Pulmonary artery endothelial cell (primary cell): ENCODE measurements at places on chromosomes 16 and 17.
A peak's percentile ranks its signal among the peaks of the same experiment; 100 is the strongest.

- DNase-seq: no peak
Observed at GRCh38 chr17:80631142-80632045, 86.8 kb downstream of the RPTOR start.

- DNase-seq: no peak
Observed at GRCh38 chr17:82528484-82529265, 9.1 kb downstream of the FOXK2 start.

DNA sequence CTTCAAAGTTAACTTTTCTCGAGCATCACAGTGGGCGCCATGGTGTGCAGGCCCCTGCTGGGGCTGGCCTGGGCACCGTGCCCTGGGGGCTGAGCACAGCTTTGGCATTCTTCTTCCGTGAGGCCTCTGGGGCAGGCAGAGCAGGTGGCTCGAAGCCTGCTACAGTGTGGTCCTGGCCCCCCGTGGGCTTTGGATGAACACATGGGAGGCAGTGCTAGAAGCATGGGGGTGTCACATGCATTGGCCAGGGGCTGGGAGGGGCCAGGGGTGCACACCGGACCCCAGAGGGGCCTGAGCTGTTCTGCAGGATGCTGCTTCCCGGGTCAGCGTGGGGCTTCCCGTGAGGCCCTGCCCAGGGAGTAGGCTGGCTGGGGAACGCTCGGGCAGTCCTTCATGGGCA, 12.1 kb upstream of the C16orf74 start:
- DNase-seq: no peak

- no peak for DNase-seq
Observed at GRCh38 chr17:958712-959451, 20.7 kb downstream of the NXN start.

DNA sequence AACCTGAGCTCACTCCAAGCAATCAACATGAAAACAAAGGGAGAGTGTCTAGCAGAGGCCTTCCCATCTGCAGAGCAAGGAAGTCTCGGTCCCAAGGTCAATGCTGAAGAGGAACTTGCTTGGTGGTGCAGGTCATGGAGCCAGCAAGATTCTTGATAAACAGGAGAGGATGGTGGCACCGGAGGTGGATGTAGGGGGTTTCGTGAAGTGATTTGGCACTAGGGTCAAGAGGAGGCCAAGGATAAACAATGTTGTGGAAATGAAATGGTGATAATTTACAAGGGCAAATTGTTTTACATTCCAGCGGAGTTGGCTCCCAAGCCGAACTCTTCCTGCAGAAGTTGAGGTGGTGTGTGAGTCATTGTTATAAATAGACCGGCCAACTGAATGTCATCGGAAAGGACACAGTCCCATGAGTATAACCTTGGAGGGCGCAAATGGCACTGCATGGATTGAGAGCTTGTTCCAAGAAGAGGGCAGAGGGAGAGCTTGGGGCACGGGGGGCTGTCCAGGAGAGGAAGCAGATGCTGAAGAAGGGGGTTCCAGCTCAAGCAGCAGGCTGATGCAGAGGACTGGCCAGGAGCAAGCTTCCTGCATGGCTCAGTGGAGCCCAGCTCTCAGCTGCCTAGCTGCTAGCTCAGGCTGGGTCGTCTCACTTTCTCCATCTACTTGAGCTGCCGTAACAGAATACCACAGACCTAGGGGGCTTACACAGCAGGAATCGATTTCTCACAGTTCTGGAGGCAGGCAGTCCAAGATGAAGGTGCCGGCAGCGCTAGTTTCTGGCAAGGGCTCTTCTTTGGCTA, 136.6 kb downstream of the COPRS start:
- peak; percentile 97 for DNase-seq

- DNase-seq: no peak
Observed at GRCh38 chr16:17446661-17447060, 24.1 kb downstream of the XYLT1 start.

DNA sequence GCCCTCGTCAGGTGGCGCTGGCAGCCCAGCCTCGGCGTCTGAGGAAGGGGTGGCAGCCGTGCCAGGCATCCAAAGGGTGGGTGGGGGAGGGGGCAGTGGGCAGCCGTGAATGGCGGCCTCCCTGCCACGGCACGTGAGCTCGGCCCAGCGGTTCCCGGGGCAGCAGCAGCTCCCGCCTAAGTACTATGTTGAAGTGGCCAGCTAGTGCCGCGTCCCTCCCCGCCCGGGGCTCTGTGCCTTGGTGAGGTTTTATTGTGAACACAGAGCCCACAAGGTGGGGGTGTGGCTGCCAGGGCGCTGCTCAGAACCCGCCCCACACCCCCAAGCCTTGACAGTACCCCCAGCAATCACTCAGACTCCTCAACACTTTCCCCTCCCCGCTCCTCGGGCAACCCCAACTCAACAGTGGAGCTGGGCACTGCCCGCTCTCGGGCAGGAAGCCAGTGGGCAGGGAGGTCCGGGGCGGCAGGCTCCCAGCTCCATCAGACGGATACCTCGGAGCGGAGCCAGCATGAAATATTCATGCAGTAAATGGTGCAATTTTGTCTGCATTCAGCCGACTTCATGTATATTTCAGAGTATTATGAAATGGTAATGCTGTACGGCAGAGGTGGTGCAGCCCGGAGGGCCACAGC, 80.4 kb downstream of the ENGASE start:
- DNase-seq: no peak

GRCh38 chr17:17691468-17692263, 10.4 kb downstream of the RAI1 start:
- DNase-seq: no peak

DNA sequence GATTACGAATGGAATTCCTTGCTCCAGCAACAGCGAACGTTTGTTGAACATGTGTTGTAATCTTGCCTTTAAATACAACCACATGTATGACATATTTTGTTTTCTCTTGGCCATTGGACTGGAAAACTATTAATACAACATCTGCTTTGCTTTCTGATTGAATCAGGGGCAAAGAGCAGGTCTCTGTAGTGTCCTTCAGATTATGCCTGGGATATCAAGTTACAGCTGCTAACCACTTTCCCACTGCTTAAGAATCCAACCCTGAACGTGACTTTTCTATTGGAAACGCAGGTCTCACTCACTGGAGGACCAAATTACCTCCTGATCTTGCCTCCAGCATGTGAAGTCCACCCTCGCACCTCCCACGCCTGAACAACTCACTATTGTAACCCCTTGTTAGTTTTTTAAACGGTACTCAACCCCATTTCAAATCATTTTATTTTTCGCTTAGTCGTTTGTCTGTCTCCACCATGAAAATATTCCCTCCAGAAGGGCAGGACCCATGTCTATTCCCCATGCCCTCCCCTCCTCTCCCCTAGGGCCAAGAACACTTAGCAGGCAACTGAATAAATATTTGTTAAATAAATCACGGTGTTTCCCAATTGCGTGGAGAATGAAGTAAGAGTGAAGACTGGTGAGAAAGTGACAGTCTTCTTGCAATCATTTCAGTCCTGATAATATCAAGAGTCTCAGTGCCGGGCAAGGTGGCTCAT, 57.4 kb upstream of the MRTFB start:
- DNase-seq: no peak

GRCh38 chr16:29011112-29011511, 26.3 kb downstream of the LAT start:
- DNase-seq: no peak

DNA sequence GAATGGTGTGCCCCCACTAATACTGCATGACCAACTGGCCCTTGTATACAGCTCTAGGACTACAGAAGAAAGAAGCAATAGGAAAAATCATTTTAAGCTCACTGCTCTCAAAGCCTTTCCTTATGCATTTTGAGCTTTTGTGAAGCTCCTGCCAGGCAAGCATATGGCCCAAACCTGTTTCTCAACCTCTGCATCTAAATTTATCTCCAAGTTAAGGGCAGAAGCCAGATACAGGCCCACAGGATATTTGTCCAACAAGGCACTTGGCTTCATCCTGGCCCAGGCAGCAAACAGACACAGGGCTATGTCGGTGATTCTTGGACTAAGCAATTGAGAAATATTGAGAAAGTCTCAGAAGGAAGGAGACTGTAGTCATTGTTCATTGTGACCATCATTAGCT, 43.9 kb downstream of the CCT6B start:
- DNase-seq: no peak

GRCh38 chr16:77898671-77899211, 110.4 kb downstream of the VAT1L start:
- DNase-seq: no peak

GRCh38 chr16:84643674-84644073, 4.6 kb upstream of the KLHL36 start:
- no peak for DNase-seq

- no peak for DNase-seq
Observed at GRCh38 chr16:21276090-21276489, 2.0 kb downstream of the CRYM start.

DNA sequence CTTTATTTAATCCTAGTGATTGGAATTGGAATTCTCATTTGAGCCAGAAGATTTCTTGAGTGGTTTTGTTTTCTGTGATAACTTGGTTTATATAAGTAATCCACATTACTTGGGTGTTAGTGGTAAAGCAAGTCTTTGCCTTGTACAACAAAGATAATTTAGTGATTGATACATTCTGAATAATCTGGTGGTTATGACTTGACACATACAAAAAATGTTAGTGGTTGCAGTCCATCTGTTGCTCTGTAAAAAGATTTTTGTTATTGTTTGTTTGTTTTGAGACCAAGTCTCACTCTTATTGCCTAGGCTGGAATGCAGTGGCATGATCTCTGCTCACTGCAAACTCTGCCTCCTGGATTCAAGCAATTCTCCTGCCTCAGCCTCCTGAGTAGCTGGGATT, 13.2 kb downstream of the OMG start:
- no peak for DNase-seq
